ENCODE measurements at places on chromosomes 2 and 18. TPM values are rescaled to one million over a fixed set of nuclear protein-coding genes. Genes with fewer than 3 reads are reported as not detected.

The L3MBTL4 gene
- total RNA-seq: 0.81 TPM

The FAP gene
- total RNA-seq: 4.8 TPM

The ADCY3 gene
- 16.6 TPM for total RNA-seq

GRCh38 chr2:119792907-119793312 is 33.2 kb downstream of the PTPN4 start:
- H3K27ac ChIP-seq: no peak overlapping the region
- DNase-seq: no peak
- H3K4me1 ChIP-seq: peaks cover 8% of the 10 kb centered on the region
- H3K36me3 ChIP-seq: no peaks in the 10 kb centered on the region

GRCh38 chr2:142946941-142947340 is 69.5 kb downstream of the KYNU start:
- H3K27me3 ChIP-seq: no peaks in the 10 kb centered on the region
- no peaks in the 10 kb centered on the region for H3K4me1 ChIP-seq
- H3K4me3 ChIP-seq: no peak overlapping the region
- H3K27ac ChIP-seq: no peak overlapping the region
- H3K36me3 ChIP-seq: no peaks in the 10 kb centered on the region

GRCh38 chr2:12119841-12120240 is 373.4 kb downstream of the LPIN1 start:
- DNase-seq: no peak
- no peak overlapping the region for H3K4me3 ChIP-seq
- H3K4me1 ChIP-seq: no peaks in the 10 kb centered on the region
- H3K36me3 ChIP-seq: no peaks in the 10 kb centered on the region
- no peak overlapping the region for H3K27ac ChIP-seq

- no peak overlapping the region for H3K4me3 ChIP-seq
- no peaks in the 10 kb centered on the region for H3K36me3 ChIP-seq
- H3K27ac ChIP-seq: no peak overlapping the region
- DNase-seq: no peak
These were observed 38.7 kb downstream of the PKDCC start for GRCh38 chr2:42086500-42086953.
